Activated CD8-positive, alpha-beta memory T cell treated with anti-CD3 and anti-CD28 coated beads for 1 hour (primary cell): ENCODE measurements at places on chromosomes 13 and 19.

DNA sequence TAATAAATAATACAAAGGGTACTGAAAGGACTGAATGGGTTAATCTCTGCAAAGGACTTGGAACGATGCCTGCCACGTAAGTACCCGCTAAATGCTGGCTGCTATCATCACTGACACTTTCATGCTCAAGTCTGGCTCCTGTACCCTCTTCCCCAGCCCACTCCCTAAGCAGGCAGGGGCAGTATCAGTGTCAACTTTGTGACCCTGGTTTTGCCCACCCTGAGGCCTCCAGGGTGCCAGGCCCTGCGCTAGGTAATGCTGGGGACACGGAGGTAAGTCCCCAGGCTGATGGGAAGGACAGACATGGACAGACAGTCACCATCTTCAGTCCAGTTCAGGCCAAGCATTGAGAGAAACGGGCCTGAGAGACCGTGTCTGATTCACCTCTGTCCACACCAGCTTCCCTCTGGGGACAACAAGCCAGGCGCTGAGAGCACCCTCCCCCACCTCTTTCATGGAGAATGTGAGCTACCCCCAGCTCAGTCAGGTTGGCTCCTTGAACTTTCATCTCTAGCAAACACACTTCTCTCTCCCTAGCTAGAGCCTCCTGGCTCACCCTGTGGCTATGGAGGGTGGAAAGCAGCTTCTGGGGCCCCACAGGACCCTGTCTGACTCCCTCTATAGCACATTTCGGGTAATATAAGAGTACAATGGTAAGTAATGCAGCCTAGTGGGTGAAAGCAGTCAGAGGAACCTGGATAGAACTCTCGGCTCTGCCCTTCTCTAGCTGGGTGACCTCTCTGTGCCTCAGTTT, 800 bp downstream of the ETFB start:
- no peak for DNase-seq

- DNase-seq, result no peak
Observed at GRCh38 chr19:44111910-44112463, 1.2 kb upstream of the ZNF225 start.

- no peak for DNase-seq
Observed at GRCh38 chr13:48908381-48909055, 67.2 kb upstream of the FNDC3A start.

- no peak for DNase-seq
Observed at GRCh38 chr19:29544656-29545360, 19.0 kb downstream of the VSTM2B start.

GRCh38 chr13:73993661-73994060, 140.5 kb downstream of the KLF12 start:
- DNase-seq, result no peak

DNA sequence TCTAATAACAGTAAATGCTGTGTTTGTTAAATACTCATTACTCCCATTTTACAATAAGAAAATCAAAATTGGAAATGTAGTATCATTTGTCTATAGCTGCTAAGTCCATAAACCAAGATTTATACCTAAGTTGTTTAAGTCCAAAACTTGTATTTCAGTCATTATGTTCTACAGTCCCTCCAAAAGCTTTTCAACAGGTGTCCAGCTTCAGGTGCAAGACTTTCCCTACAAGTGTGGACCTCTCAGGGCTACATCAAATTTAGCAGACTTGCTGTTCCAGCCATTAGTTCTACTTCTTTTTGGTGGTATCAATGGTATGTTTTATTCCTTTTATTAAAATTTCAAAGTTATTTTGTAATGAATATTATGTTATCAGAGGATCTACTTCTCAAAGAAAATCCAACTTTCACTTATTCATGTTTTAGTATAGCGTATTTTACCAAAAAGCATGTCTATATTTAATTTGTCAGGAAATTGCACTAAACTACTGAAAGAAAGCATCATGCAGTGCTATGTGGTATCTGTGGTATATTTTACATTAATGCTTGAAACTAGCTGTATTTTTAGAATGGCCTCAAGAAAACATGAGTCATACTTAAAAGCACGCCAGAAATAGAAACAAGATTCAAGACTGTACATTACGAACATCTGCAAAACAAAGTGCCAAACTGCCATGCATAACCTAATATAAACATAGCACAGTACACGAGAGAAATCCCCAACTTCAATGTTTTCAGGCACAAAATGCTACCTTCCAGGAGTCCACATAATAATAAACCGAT, 44.5 kb downstream of the VWA8 start:
- DNase-seq, result no peak

DNA sequence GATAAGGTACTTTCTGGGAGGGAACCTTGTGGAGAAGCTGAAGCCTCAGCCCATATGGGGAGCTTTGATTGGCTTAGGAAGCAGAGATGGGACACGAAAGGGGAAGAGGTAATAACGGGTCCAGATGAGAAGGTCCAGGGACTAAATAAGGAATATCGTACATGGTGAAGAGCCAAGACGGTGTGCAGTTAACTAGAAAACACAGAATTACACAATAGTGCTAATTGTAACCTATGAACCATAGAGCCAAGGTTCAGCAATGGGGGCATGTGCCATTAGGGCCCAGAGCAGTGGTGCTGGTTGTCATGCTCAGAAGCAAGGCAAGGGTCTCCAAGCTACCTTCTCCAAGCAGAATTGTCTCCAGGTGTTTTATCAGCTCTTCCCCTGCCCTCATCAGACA, 106.1 kb downstream of the IRS2 start:
- DNase-seq, result no peak

DNA sequence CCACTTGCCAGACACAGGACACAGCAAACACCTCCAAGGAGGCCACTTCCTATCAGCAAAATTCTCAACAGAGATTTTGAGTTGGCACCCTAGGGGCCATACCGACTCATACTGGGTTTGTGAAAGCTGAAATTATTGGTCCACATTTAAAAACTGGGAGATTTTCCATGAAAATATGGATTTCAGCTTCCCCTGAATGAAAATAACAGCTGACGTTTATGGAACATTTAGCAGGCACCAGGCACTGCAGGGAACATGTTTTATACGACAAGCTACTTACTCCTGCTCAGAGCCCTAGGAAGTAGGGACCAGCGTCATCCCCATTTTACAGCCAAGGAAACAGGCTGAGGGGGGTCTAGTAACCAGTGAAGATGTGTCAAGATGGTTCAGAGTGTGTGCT, 169.3 kb downstream of the IER2 start:
- no peak for DNase-seq

DNA sequence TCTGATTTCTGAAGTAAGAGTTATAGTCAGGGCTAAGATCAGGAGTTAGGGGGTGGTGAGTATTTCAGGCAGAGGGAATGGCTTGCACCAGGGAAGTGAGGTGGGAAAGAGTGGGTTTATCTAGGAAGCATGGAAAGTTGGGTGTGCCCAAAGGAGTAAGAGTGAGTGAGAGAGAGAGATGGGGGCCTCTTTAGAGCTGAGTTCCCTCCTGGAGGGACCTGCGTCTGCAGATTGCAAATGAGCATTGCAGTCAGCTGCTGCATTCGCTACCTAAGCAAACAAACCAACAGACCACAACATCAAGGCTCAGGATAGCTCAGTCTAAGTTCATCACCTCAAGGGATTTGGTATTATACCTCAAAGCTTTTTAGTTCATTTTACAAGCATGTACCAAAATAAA, 405.8 kb downstream of the FGF9 start:
- DNase-seq, result no peak

DNA sequence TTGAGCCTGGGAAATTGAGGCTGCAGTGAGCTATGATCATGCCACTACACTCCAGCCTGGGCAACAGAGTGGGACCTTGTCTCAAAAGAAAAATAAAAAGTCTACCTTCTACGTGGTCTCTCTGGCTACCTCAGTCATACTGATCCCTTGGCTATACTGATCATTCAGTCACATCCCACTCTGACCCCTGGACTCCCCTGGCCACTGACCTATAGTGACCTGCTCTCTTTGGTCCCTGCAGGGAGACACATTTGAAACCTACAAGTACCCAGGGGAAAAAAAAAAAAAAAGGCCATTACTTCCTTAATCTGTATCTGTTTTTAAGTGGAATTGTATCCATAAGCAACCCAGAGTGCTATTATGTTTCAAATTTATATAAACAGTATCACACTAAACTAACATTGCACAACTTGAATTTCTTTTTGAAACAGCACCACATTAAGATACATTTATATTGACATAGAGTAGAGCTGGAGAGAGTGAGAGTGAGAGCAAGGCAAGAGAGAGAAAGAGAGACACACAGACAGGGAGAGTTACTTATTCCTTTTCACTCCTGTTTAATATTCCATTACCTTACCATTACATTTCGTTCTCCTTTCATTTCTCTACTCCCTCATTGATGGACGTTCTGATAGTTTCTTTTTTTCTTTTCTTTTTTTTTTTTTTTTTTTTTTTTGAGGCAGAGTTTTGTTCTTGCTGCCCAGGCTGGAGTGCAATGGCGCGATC, 23.7 kb upstream of the CERS4 start:
- DNase-seq, result no peak

- no peak for DNase-seq
Observed at GRCh38 chr13:45198041-45198440, 2.8 kb downstream of the KCTD4 start.

- no peak for DNase-seq
Observed at GRCh38 chr13:32164622-32165268, 133.2 kb downstream of the FRY start.
